ENCODE measurements at places on chromosomes 2 and 18. TPM values are rescaled to one million over a fixed set of nuclear protein-coding genes. Genes with fewer than 3 reads are reported as not detected.

DNA sequence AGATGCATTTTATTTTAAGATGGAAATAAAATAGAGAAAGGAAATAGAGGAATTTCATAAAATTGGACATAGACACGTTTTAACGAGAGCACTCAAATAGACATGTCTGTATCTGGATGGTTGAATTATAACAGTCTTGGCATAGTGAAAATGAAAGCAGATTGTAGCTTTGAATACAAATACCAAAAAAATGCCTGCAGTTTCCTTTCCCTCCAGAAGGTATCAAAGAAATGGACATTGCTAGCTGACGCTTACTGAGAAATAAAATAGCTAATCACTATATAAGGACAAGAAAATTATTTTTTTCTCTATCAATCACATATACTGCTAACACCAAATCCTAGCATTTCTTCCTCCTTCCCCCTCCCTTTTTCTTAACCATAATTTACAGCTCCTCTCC lies 11.4 kb upstream of the MAPRE2 start:
- H3K4me1 ChIP-seq = peaks cover 56% of the 10 kb centered on the region
- H3K4me3 ChIP-seq = peak overlapping the region; percentile 63
- peaks cover 12% of the 10 kb centered on the region for H3K36me3 ChIP-seq
- peak overlapping the region; percentile 97 for H3K27ac ChIP-seq

SH3YL1 gene
- 21.0 TPM for total RNA-seq

DNA sequence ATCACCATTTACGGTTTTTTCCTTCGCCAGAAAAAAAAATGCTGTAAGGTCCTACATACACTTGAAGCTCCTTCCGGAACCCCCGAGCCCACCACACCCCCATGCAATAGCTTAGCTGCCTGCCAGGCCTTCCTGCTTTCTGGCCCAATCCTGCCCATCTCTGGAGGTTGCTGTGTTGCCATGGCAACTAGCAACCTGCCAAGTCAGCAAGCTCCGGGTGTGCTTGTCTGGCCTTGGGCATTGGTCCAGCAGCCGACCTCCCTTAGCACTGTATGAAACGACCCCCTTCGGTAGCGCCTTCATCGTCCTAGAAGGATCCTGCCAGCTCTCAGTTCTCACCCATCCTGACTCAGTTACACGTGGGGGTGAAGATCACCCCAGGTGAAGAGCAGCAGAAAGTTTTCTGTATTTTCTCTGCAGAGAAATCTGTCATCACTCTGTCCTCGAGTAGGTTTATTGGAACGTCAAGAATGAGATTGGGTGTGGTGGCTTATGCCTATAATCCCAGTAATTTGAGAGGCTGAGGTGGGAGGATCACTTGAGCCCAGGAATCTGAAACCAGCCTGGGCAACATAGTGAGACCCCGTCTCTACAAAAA lies 47.4 kb upstream of the MTCL1 start:
- no peaks in the 10 kb centered on the region for H3K4me1 ChIP-seq
- H3K27ac ChIP-seq = no peak overlapping the region
- H3K36me3 ChIP-seq = no peaks in the 10 kb centered on the region
- peaks cover 11% of the 10 kb centered on the region for H3K27me3 ChIP-seq

DTNA gene
- total RNA-seq = not detected

IL36G gene
- total RNA-seq = not detected

DNA sequence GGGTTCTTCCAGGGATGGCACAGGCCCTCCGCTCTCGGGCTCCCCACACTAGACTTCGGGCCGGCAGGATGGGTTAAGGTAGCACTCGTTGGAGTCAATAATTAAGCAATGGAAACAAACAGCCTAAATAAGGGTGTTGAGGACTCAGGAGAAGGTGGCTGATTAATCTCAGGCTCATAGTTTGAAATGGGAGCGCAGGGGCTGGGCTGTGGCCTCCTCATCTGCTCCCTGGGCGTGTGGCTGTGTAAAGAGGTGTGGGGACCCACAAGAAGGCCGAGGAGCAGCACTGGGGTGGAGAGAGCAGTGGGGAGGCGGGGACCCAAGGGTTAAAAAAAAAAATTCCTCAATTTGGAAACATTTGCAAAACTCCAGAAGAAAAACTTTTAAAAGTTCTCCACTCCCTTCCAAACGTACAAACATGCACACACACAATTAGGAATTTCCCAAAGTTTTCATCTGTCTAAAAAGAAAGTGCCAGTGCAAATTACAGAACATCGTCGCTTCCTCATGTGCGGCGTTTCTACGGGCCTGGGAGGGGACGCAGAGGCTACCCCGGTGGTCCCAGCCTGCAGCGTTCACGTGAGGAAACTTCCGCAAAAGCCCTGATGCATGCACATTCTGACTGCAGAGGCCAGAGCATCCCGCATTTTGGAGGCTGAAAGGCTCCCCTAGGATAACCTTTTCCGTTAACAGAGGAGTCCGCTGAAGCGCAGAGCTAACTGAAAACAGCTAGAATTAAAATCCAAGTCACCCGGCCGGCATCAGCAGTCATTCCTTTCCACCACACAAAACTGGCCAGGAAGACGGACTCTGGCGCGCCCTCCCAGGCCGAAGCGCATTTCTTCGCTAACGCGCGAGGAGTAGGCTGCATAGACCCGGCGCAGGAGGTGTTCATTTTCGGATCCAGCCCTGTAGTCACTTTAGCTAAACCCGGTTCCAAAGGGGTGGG lies 1.0 kb upstream of the TUBB6 start:
- peak overlapping the region; percentile 67 for H3K4me3 ChIP-seq
- DNase-seq = no peak
- peaks cover 56% of the 10 kb centered on the region for H3K27me3 ChIP-seq
- no peak overlapping the region for H3K27ac ChIP-seq
- H3K4me1 ChIP-seq = peaks cover 14% of the 10 kb centered on the region

MRPL19 gene
- 38.3 TPM for total RNA-seq

DNA sequence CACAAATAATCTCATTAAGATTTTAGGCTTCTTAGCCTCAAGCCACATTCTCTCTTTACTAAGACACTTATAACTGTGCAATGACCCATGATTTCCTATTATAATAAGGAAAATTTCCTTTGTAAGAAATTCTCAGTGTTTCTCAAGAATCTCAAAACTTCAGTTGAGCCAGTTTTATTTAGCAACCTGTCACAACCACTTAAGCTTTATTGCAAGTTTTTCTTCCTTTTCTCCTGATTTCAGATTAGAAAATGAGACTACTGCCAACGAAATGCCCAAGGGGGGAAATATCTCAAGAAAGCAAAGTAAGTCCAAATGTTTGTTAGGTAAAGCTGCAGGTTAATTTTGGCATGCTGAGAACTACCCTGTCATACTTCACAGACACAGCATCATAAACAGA lies 178.5 kb downstream of the THADA start:
- no peak for DNase-seq
- peaks cover 6% of the 10 kb centered on the region for H3K4me1 ChIP-seq
- no peak overlapping the region for H3K4me3 ChIP-seq

KCNK3 gene
- total RNA-seq = not detected

UGT1A7 gene
- total RNA-seq = not detected
